ENCODE measurements at places on chromosomes 6 and 20.

GRCh38 chr20:64223526-64224067 lies 32.0 kb upstream of the PCMTD2 start:
- no peak for DNase-seq

DNA sequence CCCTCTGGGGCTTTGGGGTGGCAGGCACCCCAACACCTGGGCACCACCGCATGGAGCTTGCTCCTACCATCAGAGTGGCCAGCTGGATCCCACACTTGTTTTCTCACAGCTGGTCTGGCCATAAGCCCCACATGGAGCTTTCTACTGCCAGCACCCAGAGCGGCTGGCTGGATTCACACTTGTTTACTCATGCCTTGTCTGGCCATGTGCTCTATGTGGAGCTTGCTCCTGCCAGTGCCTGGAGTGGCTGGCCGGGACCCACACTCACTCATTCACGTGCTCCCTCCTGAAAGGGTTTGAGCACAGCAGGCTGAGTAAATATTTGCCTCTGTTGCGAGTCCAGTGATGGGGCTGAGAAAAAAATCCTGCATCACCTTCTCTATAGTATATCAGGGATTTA lies 487.0 kb downstream of the CD109 start:
- no peak for DNase-seq

DNA sequence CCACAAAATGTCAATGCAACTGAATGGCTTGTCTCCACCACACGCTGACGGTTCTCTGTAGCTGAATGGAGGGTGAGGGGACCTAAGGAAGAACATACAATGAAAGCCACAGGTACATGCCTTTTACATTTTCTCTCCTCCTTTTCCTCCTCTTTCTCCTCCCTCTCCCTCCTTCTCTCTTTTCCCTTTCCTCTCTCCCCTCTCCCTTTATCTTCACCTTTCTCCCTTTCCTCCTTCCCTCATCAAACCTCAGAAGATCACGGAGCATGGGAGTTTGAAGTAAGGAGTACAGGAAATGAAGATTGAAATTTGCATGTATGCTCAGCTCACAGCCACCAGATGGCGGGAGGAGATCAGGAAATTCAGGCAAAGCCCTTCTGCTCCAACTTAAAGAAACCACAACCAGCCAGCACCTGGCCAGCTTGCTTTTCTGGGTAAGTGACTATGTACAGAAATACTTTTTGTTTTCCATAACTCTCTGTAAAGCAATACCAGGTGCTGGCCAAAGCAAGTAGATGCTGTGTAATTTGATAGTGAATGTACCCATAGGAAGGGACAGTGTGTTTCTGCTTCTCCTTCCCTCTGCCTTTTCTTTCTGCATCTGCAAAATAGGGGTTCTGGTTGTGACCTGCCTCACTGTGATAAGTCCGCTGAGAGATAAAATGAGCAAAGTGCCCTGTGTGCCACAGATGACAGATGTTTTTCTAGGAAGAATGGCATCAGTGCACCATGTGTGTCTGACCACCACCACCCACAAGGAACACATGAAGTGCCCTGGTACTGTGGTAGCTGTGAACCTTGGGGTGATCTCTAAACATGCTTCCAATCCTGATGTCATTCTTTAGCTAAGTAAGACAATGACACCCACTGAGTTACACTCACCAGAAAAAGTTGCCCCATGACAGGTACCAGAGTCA lies 18.6 kb upstream of the FOXO3 start:
- peak; percentile 74 for DNase-seq

- DNase-seq = no peak
These were observed 735 bp upstream of the LY6G6F start for GRCh38 chr6:31705931-31706330.

DNA sequence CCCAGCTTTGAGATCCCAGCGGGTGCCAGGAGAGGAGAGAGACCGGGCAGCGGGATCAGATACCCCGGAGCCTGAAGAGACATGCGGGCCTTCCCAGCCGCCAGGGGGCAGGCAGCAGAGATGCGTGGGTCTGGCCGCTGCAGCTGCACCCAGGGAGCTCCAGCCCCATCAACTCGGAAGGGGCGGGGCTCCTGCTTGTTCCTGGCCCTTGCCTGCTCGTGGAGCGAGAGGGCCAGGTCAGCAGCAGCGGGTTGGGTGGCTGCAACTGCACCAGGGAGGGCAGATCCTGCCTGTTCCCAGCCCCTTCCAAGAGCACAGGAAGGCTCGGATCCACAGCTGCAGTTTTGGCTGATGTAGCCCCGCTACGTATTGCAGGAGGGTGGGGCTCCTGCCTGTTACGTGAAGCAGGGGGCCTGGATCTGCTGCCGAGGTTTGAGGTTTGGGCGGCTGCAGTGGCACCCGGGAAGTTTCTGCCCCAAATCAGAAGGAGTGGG lies 532.8 kb downstream of the RFPL4B start:
- DNase-seq = peak; percentile 1

GRCh38 chr6:4645713-4646360 lies 130.4 kb upstream of the CDYL start:
- DNase-seq = no peak

DNA sequence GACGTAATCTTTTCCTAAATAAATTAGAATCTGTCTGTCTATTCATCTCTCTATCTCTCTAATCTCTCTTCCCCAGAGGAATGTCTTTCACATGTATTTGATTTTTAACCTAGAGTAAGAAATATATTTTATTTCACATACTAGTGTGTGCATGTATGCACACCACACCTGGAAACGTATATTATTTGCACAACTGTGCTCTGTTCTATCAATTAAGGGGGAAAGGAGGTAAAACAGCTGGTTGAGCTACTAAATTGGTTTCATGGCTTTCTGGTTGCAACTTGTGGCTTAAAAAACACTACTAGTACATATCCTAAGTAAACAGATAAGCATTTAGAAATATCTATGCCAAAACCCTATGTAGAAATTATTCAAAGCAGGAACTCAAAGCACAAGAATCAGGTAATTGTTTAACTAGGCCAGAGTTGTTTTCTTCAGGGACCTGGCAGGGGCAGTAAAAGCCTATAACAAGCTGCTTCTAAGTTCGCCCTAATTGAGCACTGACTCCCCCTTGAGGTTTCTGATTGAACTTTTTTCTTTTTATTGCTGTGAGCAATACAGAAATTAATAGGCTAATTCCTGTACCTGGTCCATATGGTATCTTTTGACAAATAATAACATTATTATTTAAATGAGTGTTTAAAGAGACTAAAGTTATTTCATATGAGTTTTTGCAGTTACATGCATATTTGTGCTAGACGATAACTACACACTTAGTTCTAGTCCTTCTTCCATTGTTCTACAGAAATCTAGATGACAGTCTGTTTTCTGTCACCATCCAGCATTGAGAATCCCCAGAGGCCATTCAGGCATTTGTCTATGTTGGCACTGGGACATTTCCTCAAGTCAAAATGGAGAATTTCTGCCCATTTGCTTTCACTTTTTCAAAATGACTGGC lies 88.6 kb downstream of the MCHR2 start:
- DNase-seq = no peak

GRCh38 chr20:10090588-10091166 lies 55.9 kb downstream of the ANKEF1 start:
- DNase-seq = peak; percentile 17

DNA sequence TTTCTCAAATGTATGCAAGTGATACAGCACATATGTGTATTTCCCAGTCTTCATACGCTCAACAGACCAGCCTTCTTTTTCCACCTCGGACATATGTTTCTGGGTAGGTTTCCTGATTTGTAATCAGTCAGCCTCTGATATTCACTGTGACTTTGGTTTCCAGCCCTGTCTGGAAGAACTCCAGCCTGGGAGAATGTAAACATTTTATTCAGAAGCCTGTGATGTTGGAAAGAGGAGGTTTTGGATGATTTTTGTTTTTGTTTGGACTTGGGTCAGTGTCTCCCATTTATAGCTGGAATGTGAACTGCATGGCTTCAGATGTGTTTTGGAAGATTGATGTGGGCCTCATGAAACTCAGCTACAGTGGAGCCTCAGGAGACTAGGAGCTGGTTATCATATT lies 172.2 kb upstream of the CENPW start:
- no peak for DNase-seq

DNA sequence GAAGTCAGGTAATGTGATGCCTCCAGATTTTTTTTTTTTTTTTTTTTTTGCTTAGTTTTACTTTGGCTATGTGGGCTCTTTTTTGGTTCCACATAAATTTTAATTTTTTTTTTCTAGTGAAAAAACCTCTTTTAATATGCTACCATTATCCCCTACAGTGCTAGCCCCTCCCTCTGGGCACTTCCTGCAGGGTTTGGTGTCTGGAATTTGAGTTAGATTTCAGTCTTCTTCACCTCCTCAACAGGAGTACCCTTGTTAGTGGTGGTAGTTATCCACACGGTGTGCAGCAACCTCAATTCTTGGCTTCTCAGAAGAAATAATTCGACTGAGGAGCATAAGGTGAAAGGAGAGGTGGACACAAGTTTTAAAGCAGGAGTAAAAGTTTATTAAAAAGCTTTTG lies 128.8 kb upstream of the SYNCRIP start:
- no peak for DNase-seq

- no peak for DNase-seq
These were observed 219.8 kb downstream of the ERMARD start for GRCh38 chr6:169971081-169971861.

DNA sequence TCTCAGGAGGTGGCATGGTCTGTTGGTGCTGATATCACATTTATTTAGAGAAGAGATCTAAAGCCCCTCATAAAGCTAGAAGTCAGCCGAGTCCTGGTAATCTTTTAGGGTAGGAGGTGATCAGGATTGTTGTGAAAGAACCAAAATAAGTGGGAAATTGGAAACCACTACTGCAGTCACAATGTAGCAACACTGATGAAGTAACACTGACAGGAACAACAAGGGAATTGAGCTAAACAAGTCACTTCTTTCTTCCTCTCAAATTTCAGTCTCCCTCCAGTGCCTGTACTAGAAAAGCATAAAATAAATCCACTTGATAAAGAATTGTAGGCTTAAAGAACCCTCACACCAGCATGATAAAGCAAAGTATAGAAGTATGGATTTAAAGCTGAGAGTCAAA lies 1509.0 kb downstream of the GRIK2 start:
- DNase-seq = no peak

DNA sequence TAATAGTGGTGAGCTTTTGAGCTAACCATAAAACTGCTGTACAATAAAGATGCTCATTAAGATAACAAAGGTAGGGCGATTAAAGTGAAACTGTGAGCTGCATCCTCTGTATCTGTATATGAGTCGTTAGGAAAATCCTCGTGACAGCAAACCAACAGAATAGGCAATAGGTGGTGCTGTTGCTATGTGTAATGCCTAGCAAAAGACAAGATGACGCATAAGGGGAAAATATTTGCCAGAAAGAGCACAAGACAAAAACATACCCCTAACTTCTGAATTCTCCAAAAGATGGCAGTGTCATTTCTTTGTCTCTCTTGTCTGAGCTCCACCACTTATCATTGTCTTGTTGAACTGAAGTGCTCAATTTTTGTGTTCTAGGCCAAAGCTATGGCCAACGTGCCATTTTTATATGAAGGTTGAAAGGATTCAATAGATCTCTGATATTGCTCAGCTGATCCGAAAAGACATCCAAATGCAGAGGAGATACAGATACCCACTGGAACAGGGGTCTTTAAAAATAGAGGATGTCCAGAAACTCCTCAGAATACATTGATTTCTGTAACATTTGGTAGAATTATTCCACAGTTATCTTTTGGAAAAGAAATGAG lies 56.3 kb upstream of the ANKEF1 start:
- DNase-seq = peak; percentile 63

GRCh38 chr6:44697327-44697726 lies 309.8 kb downstream of the CDC5L start:
- DNase-seq = no peak

DNA sequence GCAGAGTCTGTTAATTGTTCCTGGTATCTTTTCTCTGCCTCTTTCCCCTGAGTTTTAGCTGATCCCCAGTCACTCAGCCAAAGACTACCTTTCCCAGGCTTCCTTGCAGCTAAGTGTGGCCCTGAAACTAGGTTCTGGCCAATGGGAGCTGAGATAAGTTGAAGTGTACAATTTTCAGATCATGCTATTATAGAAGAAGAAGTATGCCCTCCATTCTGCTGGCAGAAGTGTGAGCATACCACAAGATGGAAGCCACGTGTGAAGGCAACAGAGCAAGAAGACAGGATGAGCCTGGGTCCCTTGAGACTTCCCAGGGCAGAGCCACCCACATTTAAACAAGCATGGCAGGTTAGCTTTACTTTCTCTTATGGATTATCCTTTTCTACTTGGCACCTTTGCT lies 273.2 kb downstream of the HIVEP2 start:
- no peak for DNase-seq

DNA sequence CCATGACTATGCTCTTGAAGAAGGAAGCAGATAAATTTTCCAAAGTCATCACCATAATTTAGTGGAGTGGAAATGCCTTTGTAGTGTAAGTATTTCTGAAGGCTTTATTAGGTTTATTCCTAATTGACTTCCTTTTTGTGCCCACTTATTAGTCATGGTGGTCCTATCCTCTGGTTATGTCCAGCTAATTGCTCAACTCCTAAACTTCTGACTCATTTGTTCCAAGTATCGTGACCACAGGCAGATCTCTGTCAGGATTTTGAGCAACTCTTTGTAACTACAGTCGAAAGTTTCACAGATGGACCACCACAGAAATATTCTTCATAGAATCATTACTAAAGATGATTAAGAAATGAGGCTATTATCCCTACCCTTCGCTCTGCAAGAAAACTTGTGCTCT lies 315.6 kb upstream of the PTCHD4 start:
- no peak for DNase-seq

- DNase-seq = peak; percentile 38
These were observed 85.4 kb upstream of the PRSS16 start for GRCh38 chr6:27161946-27162603.

- no peak for DNase-seq
These were observed 125.7 kb upstream of the RIPOR2 start for GRCh38 chr6:25061289-25061936.

DNA sequence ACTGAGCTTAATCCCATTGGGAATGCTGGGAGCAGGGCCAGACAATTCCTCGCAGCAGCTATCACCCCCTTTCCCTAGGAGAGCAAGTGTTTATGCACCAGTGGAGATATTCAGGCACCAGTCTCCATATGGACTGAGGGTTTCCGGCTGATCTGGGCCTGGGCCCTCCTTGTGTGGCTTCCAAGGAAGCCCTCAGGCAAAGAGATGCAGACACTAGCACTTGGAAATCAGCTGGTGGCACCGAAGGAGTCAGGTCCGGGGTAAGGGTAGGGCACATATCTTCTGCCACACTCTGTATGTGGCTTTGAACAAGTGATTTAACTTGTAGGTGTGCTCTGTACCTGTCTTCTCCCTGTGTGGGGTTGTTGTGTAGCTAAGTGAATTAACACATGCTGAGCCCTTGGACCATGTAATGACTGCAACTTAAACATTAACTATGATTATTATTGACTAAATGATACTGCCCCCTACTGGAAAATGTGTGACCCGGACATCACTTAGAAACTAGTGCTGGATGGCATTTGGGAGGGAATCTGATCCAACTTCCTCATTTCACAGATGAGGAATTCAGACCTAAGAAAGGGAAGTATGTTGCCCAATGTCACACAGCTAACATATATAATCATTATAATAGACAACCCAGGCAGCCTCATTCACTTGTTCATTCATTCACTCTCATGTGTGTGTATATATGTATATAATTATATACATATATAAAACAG lies 19.3 kb upstream of the WFDC2 start:
- peak; percentile 36 for DNase-seq
